ENCODE measurements at places on chromosomes 12 and 14. TPM values are rescaled to one million over a fixed set of nuclear protein-coding genes. Genes with fewer than 3 reads are reported as not detected.

DNA sequence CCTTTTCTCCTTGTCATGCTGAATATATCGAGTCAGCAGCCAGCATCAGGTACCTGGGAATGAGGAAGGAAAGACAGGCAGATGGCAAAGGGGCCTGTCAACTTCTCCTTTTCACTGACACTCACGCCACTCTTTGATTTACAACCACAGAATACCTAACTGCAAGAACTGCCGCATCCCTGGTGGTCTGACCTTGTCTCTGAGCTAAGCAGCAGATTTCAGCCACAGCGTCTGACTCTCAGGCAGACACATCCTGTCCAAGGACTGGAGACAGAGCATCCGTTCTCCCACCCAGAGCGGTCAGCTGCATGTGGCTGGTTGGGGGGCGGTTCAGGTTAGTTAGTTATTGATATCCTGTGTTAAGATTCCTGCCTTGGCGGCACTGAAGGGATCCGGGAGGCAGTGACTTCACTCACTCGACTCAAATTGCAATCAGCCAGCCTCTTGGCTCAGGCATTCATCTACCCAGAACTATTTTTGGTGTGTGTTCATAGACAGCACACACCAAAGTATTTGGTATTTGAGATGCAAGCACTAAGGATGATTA, 11.2 kb upstream of the MAP1LC3B2 start:
- no peak for DNase-seq

- DNase-seq = no peak
These were observed 26.6 kb downstream of the LRCOL1 start for GRCh38 chr12:132583736-132584135.

DNA sequence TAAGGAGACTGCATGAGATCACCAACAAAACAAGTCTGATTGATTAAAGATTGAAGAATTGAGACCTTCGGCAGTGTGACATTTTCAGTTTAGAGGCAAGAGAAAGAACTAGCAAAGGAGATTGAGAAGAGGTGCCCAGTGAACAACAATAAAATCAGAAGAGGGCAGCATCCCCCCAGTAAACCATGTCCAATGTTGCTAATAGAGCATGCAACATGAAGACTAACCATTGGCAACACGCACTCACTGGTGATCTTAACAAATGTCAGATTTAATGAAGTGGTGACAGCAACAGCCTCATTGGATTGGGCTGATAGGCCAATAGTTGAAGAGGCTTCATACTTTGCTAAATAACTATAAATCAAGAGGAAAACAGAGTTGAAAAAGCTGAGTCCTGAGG, 20.7 kb upstream of the TAS2R14 start:
- DNase-seq = no peak

GRCh38 chr12:46389031-46389616, 16.6 kb upstream of the SLC38A2 start:
- no peak for DNase-seq

GRCh38 chr12:108804271-108804953, 53.0 kb downstream of the SSH1 start:
- DNase-seq = no peak

DNA sequence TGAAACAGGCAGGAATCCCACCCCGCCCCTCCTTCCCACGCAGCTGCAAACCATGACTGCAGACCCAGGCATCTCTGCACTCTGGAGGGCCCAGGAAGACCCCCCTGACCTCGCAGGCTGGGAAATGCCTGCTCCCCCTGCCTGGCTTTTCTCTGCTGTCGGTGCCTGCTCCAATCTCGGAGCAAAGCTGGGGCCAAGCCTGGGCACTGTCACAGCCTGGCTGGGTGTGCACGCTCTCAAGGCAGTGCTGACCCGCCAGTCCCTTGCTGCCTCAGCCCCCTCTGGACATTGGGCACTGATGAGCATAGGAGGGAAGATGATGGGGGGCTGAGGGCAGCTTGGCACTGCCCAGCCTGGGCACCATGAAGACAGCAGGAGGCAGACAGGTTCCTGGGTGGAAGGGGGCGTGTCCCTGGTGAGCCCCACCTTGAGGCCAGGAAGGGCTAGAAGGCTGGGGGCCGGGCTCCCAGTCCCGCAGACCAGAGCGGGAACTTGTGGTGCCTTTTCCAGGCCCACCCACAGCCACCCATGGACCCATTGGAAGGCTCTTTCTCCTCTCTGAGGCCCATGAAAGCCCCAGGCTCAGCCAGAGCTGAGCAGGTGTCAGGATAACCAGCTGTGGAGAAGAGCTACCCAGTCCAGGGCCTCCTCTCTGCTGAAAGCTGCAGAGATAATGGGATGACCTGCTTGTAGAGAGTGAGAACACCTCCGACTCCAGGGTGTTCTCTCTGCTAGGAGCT, 10.7 kb upstream of the ZNF605 start:
- no peak for DNase-seq

Gene GNG2
- 105 TPM for total RNA-seq

Gene CDCA4
- total RNA-seq = 66.3 TPM

Gene SOCS2
- 16.5 TPM for total RNA-seq

Gene HOXC10
- total RNA-seq = not detected

Gene IGF1
- 1.1 TPM for total RNA-seq

Gene DPF3
- total RNA-seq = 1.5 TPM

Gene GLIPR1L1
- total RNA-seq = not detected

Gene CLEC4A
- total RNA-seq = 1.5 TPM
